Posterior cingulate gyrus (tissue), 11 donors: ENCODE measurements at places on chromosomes 7 and 10.
A peak's percentile ranks its signal among the peaks of the same experiment; 100 is the strongest.

DNA sequence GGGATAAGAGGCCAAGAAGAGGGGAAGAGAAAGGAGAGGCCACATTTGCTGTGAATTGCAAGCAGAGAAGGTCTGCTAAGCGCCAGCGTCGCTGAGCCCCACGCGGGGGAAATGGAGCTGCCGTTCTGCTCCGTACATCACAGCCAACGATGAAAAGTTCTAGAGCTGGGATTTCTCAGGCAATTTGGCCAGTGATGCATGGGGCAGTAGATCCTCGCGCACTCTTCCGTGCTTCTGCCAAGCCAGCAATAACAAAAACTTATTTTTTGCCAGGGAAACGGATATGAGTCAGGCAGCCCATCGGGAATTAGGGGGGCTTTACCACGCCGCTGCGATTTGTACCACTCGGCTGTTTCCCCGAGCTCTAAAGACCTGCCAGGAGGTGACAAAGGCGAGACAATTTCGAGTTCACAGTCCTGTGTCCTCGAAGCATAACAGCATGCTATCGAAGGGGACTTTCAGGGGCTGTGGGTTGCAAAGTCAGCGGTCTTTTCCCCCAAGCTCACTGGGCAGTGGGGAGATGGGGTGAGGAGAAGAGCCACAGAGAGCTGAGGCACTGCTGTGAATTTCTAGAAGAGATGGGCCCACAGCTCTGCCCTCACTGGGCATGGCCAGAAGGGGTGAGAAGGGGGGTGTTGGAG lies 30.0 kb upstream of the SLF2 start:
- DNase-seq = no peak

GRCh38 chr7:110675383-110676103 lies 415.4 kb upstream of the LRRN3 start:
- no peak for DNase-seq

GRCh38 chr7:2004841-2005725 lies 227.7 kb downstream of the MAD1L1 start:
- no peak for DNase-seq

- DNase-seq = peak; percentile 80
Measured at GRCh38 chr10:36888925-36889573, 236.3 kb upstream of the ANKRD30A start.

DNA sequence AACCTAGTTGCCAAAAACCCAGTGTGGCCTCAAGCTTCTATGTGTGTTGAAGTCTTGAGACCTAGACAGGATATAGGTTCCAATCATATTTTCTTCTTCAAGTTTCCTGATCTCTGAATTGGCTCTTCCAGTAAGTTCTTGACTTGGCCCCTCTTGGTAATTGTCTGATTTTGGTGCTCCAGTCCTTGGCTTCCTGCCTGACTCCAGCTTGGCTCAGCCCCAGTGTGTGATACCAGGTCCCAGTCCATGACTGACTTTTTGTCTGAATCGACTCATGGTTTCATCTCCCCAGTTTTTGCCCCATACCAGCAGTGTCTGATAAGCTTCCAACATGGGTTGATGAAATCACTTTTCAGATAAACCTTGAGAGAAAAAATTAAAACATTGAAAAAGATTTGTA lies 72.3 kb downstream of the FAS start:
- no peak for DNase-seq

- no peak for DNase-seq
Measured at GRCh38 chr10:49564461-49565009, 25.6 kb upstream of the ERCC6 start.

DNA sequence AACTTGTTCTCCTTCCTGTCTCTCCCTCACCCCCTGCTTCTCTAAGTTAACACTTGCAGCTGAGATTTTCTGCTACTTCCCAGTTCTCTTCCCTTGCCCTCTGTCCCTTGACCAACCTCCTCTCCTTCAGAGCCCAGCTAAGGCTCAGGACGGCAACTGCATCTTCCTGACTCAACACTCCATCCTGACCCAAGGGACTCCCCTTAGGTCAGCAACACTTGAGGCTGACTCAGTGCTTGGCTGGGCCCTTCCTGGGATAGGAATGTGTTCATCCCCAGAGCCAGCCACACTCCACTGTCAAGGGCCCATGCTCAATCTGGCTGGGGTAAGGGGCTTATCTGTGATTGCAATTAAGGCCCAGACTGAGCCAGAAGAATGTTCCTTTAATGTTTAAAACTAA lies 3.4 kb downstream of the CALHM2 start:
- no peak for DNase-seq

DNA sequence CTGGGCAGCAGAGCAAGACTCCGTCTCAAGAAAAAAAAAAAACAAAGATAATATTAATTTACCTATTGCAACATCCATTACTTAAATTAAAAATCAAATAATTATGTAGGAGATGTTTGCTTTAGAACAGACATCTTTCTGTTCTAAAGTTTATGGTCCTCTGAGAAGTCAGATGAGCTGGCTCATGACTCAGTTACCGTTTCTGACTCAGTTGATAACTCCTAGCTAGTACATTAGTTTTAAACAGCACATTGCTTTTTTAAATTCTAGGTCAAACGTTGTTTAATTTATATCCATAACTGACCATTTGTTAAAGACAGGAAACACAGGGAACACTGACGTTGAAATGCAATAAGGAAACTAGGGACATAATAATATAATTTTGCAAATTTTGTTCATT lies 162.7 kb downstream of the ETV1 start:
- DNase-seq = no peak

DNA sequence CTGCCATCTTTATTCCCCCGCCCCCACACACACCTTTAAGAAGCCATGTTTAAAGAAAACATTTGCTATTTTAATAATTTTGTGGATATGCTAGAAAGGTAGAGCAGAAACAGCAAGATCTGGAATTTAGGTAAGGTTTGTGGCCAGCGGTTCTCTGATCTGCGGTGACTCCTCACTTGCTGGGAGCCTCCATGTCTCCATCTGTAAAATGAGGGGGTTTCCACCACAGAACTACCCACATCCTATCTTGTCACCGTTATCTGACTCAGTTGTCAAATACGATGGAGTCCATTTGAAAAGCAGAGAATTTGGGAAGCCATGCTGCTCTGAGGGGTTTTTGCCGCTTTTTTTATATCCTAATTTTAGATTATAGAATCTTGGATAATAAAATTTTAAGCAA lies 23.3 kb downstream of the MACC1 start:
- no peak for DNase-seq

GRCh38 chr10:5490698-5491464 lies 8.5 kb downstream of the CALML5 start:
- DNase-seq = no peak

DNA sequence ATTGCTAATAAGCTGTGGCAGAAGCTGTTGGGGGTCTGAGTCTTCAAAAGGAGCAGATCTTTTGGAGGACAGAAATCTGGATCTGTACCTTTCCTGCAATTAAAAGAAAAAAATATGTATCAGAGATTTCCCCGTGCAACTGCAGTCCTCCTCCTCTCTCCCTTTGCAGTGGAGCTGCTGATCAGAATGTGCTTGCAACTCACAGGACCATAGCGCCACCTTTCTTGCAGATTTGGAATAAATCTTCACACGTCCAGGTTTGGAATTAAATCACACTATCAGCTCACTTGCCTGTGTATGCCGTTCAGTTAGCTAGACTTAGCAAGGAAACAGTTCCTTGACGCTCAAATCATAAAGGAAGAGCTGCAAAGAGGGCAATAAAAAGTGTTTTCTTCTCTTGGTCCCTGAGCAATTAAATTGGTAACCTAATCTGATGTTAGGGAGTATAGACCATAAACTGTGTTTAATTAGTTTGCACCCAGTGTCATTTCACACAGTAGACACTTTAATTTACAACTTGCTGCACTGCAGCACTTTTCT lies 77.4 kb downstream of the PON1 start:
- DNase-seq = no peak

DNA sequence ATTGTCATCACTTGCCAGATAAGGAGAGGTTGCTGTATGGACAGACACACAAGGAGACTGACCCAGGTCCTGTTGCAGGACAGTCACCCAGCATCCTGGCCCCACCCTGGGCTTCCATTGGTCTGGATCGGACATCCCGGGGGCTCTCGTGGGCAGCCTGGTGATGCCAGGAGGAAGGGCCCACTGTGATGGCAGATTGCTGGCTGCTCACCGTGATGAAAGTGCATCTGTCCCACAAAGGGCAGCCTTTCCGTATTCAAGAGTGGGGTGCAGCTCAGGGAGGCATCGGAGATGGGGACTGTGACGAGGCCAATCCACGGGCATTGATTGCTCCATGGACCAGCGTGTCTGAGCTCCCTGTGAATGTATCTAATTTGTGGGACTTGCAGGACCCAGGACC lies 41.3 kb downstream of the PRKAG2 start:
- DNase-seq = peak; percentile 70

DNA sequence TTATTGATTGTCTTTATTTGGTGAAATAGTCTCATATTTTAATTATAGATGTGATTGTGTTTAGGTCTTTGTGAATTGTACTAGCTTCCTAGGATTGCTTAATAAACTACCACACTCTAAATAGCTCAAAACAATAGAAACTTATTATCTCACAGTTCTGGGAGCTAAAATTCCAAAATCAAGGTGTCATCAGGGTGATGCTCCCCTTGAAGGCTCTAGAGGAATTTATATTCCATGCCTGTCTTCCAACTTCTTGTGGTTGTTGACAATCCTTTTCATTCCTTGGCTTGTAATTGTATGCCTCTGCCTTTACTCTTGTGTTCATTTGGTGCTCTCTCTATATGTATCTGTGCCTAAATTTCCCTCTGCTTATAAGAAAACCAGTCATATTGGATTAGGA lies 155.3 kb upstream of the AKR1E2 start:
- DNase-seq = no peak

GRCh38 chr7:122148878-122149277 lies 4.8 kb upstream of the AASS start:
- DNase-seq = no peak

GRCh38 chr10:57972783-57973182 lies 294.9 kb downstream of the IPMK start:
- no peak for DNase-seq

- DNase-seq = no peak
Measured at GRCh38 chr7:45889367-45890067, 1.2 kb downstream of the IGFBP1 start.

- DNase-seq = no peak
Measured at GRCh38 chr7:77679608-77680007, 16.7 kb upstream of the RSBN1L start.

DNA sequence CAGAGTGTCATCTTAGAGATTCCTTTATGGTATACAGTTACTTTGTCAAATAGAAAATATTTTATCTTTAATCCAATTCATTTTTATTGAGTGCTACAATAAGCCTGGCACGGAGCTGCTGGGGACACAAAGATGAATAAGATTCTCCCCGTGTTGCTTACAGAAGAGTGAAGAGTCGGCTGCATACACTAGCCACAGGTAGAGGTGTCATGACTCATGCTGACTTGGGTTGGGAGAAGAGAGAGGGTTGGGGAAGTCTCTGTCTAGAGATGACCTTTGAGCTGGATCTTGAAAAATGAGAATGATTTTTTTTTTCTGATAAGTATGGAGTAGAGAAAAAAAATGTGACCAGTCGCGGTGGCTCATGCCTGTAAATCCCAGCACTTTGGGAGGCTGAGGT lies 289.9 kb upstream of the CELF2 start:
- DNase-seq = no peak

- no peak for DNase-seq
Measured at GRCh38 chr10:17473228-17473950, 19.0 kb upstream of the ST8SIA6 start.

DNA sequence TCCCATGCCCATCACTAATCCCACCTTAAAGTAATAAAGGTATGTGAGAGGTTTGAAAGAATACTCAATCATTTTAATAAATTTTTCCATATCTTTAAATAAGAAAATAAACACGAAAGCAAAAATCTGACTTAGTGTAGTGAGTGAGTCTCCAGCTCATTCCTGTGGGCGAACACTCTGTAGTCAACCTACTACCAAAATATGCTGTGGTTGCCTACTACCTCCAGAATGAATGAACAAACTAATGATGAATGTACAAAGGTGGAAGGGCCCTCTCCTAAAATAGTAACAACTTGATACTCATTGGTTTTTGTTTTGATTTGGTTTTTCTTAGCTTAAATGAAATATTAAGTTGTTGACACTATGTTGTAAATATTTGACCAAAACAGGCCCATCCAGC lies 195.5 kb upstream of the HPS1 start:
- DNase-seq = no peak

- no peak for DNase-seq
Measured at GRCh38 chr7:139743967-139744767, 33.6 kb downstream of the HIPK2 start.

GRCh38 chr7:4713183-4713784 lies 31.2 kb downstream of the FOXK1 start:
- DNase-seq = no peak

- DNase-seq = no peak
Measured at GRCh38 chr7:140022582-140023211, 40.1 kb downstream of the PARP12 start.

DNA sequence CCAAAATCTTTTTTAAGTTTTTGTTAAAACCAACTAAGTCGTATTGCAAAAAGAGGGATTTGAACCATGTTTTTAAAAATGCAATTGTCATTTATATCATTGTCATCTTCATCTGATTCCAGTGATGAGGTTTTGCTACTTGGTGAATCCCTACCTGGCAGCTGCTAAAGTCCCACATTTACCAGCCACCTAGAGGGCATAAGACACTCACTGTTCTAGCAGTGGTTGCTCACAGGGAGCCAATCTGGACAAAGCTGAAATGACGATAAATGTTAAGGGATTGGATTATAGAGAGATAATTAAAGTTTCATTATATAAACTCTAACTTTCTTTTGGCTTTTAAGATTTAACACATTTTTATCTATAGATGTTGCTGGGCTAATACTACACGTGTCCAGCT lies 18.7 kb downstream of the KIFBP start:
- DNase-seq = no peak

DNA sequence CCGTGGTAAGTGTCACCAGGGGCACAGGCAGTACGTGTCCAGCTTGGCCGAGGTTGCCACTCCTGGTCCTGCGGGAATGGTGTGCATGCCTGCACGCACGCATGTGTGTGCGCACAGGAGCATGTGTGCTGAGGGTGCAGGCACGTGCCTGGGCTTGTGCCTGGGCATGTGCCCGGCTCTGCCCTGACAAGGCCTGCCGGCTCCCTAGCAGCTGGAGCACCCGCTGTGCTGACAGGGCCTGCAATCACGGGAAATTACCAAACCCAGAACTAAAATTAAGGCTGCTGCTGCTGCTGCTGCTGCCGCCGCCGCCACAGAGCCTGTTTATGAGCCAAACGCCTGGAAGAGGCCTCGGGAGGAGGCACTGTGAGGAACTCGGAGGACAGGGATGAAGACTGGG lies 28.7 kb downstream of the GHRHR start:
- DNase-seq = peak; percentile 45

DNA sequence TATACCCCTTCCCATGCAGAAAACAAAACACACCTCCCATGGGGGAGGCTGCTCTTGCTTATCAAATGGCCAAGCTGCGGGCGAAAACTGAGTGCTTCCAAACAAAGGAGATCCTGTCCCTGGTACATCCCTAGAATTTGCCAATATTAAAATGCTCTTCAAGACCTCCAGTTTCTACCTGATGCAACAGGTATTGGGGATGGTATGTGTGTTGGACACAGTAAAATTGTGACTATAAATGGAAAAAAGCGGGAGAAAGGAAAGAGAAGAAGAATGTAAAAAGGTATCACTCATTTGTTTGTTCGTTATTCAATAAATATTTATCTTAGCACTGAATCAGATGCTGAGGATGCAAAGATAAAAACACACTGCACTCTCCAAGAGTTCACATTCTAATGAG lies 123.9 kb downstream of the KMT2E start:
- DNase-seq = no peak
